Heart right ventricle (tissue), 16 donors: ENCODE measurements at places on chromosomes 1 and 21. TPM values are rescaled to one million over a fixed set of nuclear protein-coding genes. Genes with fewer than 3 reads are reported as not detected.

- DNase-seq: peak; percentile 22
These were observed 103.5 kb upstream of the ETS2 start for GRCh38 chr21:38702196-38702595.

GRCh38 chr1:212667223-212668139 lies 32.2 kb downstream of the BATF3 start:
- DNase-seq: peak; percentile 63

DNA sequence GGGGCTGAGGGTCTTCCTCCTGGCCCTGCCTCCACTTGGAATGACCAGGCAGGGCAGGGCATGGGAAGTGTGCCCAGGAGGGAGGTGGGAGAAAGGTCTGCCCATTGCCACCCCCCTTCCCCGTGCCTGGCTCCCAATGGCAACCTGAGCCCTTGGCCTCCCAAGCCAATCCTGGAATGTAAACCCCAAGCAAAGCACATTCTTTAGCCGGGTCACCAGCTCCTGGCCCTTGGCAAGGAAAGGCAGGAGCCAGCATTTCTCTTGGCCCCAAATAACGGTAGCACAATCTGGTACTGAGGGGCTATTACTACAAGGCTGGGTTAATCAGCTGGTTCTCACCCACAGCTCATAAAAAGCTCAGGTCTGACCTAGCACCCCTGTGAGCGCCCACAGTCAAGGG lies 6.9 kb upstream of the NUAK2 start:
- no peak for DNase-seq

DNA sequence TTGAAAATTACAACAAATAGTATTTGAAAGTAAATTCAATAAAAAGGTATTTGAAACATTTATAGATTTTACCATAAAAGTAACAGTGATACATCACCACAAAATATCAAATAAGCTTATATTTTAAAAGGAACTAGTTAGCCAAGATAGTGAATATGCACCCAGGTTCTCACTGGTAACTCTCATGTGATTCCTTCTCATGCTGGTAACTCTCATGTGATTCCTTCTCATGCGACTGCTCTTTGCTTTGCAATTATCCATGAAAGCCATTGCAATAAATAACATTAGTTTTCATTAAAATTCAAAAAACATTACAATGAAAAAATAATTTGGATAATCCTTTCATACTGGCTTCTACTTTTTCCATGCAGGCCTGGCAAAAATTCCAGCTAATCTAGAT lies 75.4 kb downstream of the AHCTF1 start:
- no peak for DNase-seq

GRCh38 chr1:158969166-158969565 lies 37.8 kb downstream of the PYHIN1 start:
- no peak for DNase-seq

GNAT2 gene
- not detected for total RNA-seq
